ENCODE measurements at places on chromosomes 11 and 22. TPM values are rescaled to one million over a fixed set of nuclear protein-coding genes. Genes with fewer than 3 reads are reported as not detected.

DNA sequence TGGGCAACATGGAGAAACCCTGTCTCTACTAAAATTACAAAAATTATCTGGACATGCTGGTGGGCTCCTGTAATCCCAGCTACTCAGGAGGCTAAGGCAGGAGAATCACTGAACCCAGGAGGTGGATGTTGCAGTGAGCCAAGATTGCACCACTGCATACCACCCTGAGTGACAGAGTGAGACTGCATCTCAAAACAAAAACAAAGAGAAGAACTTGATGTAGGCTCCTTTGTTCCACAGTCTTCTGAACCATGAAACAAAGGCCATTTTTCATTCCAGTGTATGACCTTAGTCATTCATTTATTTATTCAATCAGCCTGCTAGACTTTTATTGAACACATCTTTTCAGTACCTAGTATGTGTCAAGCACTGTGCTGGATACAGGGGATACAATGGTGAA is 369.6 kb downstream of the FAT3 start:
- no peak for DNase-seq

DNA sequence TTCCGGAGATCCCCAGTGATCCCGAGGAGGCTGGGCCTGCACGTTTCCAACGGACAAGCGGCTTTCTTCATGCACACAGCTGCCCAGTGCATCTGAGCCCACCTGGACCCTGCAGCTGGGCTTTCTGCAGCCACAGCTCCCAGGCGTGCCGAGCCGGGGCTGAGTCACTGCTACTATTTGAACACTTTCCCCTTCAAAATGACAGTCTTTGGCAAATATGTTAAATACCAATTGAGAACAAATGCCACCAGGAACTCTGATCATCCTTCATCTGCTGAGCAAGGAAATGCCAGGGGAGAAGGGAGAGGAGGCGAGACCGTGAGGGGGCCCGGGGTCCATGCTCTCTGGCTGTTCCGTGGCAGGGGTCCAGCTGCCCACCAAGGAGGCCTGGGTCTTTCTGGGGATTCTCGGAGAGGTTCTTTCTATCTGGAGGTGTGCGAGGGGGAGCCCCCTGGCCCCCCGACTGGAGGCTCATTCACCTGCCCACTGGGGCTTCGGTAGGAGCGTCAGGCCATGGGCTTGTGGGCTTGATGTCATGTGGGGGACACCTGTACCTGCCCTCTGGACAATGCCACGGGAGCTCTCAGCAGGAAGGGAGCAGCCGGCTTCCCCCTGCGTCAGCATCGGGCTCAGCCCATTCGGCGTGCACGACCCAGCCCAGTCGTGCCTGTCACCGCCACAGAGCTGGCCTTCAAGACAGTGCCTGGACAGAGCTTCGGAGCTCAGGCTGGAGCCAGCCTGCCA is 159.6 kb downstream of the CTTN start:
- no peak for DNase-seq

DNA sequence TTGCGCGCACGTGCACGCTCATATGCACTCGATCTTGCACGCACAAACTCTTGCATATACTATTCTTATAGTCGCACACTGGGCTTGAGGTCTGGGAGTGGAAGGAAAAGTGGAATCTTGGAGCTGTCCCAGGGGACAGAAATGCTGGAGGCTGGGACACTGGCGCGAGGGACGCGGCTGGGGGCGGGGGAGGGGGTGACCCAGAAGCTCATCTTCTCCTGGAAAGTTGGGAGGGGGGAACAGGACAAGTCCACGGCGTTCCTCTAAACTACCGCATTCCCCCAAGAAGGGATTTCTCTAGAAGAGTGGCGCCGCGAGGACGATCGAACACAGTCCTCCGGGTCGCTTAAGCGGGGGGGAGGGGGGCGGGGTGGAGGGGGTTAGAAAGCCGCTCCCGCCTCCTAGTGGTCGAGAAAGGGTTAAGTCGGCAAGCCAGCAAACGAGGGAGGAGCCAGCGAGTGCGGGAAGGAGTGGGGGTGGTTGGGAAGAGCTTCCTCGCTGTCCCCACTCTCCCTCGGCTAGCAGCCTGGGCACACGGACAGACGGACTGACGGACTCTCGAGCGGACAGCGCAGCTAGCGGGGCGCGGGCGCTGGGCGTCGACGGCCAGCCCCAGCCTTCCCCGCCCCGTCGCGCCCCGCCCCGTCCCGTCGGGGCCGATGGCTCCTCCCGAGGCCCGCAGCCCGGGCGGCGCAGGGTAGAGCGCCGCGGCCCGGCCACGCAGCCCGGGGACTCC is at the start of gene RTN4RL2:
RTN4RL2 (plus strand) TSS at position 507 of the 736 bp plus-strand sequence. CDS start 338 bp downstream, outside the sequence.
- DNase-seq: no peak

- no peak for DNase-seq
Observed at GRCh38 chr22:46419754-46420571, 84.4 kb downstream of the TRMU start.

DNA sequence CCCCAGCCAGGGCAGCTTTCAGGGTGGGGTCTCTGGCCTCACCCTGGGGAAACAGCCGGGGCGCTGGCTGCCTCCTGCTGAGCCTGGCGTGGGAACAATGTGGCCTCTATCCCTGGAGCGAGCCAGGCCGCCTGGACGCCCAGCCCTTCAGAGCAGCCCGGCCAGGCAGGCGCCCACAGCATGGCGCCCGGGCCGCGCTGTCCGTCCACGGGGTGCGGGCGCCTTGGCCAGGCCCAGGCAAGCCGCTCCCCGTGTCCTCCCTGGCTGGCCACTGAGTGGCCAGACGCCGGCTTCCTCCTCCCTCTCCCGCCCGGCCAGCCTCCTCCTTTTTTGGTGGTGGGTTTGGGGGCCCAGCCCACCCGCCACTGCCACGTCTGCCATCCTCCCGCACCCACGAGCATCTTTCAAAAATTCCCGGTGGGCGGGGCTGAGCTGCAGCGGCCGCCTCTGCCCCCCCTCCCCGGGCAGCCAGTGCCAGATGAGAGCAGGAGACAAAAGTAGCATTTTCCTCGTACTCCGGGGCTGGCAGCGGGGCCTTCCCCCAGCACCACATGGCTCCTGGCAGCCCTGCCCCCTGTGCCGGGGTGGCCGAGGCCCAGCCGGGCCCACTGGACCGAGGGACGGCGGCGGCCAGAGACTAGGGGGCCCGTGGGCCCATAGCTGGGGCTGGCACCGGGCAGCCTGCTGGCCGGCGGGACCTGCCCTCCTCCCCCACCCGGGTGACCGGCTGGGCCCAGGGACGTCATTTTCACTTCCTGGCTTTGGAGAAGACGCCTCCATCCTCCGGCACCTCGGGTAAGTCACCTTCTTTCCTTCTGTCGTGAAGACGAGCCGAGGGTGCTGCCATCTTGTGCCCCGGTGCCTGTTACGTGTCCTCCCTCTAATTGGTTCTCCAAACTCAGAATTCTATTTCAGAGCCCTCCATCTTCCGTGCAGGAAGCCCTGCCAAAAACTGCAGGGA is 70.2 kb upstream of the PPARA start:
- peak; percentile 81 for DNase-seq

Gene OR52N4
- total RNA-seq: not detected

DNA sequence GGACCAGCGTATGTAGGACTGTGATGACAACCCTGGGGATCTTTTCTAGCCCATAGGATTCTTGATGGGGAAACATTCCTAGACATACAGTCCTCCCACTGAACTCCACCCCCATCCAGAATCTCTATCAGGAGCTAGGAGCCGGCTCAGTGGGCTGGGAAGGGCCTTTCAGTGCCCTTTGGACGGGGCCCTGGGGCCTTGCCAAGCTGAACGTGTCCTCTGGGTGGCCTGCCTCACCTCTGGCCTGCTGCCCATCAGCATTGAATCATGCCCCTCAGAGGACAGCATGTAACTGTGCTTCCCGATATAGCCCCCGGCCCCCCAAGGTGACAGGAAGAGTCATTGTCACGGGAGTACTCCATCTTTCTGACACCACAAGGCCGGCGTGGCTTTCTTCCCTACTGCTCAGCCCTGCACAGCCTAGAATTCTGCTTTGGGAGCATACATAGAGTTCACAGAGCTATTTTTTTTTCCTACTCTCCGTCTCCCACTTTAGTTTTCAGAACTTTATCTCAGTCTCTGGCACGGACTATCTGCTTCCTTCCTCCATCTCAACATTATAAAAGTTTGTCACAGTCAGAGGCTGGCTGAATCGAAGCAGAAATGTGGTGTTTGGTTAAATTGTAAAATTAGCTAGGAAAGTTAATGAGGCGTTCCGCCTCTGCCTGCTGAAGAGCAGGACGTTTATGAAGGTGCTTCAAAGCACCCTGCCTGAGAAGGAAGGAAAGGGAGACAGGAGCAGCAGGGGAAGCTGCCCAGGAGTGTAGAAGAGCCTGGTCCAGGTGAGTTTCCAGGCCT is 111.9 kb downstream of the ZBTB16 start:
- peak; percentile 85 for DNase-seq

Measured in tibial nerve (tissue), 4 donors.